Mammary microvascular endothelial cell (primary cell): ENCODE measurements at places on chromosomes 11 and 22. TPM values are rescaled to one million over a fixed set of nuclear protein-coding genes. Genes with fewer than 3 reads are reported as not detected.

OR51B2 gene
- not detected in 2 replicates for total RNA-seq

P2RY6 gene
- total RNA-seq = 0.44 and 2.5 TPM in 2 replicates

KRTAP5-10 gene
- not detected in 2 replicates for total RNA-seq

CCDC134 gene
- total RNA-seq = 5.3 and 7.8 TPM in 2 replicates

ZNF214 gene
- total RNA-seq = 0.44 TPM in 1 of 2 replicates, not detected in the other

CRYBB1 gene
- not detected in 2 replicates for total RNA-seq

SLN gene
- total RNA-seq = not detected in 2 replicates

RASGRP2 gene
- 1.6 TPM in 1 of 2 replicates, not detected in the other for total RNA-seq

WBP2NL gene
- 0.07 TPM in 1 of 2 replicates, not detected in the other for total RNA-seq

RAG1 gene
- 0.47 and 0.84 TPM in 2 replicates for total RNA-seq

MAML2 gene
- total RNA-seq = 9.6 and 12.2 TPM in 2 replicates

OR10G4 gene
- total RNA-seq = not detected in 2 replicates

PHLDB1 gene
- 106 and 112 TPM in 2 replicates for total RNA-seq

FADS2 gene
- 267 and 304 TPM in 2 replicates for total RNA-seq

ACTN3 gene
- total RNA-seq = not detected in 2 replicates

ENTHD1 gene
- not detected in 2 replicates for total RNA-seq

MS4A12 gene
- not detected in 2 replicates for total RNA-seq

SGSM1 gene
- 0.05 TPM in 1 of 2 replicates, not detected in the other for total RNA-seq

C11orf16 gene
- total RNA-seq = not detected in 2 replicates

TYR gene
- not detected in 2 replicates for total RNA-seq

LUZP2 gene
- not detected in 2 replicates for total RNA-seq

C11orf86 gene
- not detected in 2 replicates for total RNA-seq
